Activated T-helper 17 cell treated with anti-CD3 and anti-CD28 coated beads, Interleukin-2, amount 50 U/mL, for 72 hours (primary cell): ENCODE measurements at places on chromosomes 16 and 17. TPM values are rescaled to one million over a fixed set of nuclear protein-coding genes. Genes with fewer than 3 reads are reported as not detected.

DNA sequence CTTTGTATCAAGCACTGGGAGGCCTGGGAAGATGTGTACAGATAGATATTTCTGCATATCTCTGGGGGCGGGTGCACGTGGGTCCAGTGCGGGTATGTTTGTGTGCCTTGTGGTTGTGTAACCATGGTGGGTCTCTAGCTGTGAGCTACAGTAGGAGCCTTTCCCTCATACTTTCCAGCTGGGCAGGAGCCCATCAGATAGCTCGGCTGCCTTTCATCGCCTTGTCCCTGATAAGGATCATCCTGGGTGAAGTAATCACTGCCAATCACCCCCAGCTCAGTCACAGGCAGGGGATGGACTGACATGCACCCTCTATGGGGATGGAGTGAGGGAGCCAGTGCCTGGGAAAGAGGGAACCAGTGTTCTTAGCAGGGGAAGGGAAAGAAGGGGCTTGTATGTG lies 3.2 kb upstream of the SCRN2 start:
- no peak for ATAC-seq

GRCh38 chr17:80649672-80650330 lies 105.2 kb downstream of the RPTOR start:
- ATAC-seq = peak; percentile 85

CDRT15 gene
- total RNA-seq = not detected

DNA sequence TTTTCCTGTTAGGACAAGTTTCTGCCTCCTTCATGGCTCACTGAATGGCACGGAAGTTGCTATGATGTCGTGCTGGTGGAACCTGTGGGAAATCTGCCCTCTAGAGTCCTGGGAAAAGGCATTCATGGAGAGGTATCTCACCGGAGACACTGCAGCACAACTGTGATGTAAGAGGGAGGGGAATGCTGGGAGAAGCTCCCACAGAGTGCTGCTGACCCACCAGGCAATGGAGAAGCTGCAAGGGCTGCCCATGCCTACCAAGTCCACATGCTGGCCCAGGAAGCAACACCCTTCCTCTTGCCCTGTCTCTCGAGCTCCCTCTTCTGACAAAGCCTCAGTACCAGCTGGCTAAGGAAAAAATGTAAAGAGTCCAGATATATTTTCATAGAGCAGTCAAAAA lies 45.2 kb upstream of the SLC5A11 start:
- ATAC-seq = no peak

GRCh38 chr17:56087199-56087598 lies 66.1 kb upstream of the ANKFN1 start:
- no peak for ATAC-seq

- no peak for ATAC-seq
Observed at GRCh38 chr17:48809182-48809581, 7.8 kb downstream of the TTLL6 start.

GRCh38 chr16:77499373-77500285 lies 64.8 kb upstream of the ADAMTS18 start:
- no peak for ATAC-seq

DNA sequence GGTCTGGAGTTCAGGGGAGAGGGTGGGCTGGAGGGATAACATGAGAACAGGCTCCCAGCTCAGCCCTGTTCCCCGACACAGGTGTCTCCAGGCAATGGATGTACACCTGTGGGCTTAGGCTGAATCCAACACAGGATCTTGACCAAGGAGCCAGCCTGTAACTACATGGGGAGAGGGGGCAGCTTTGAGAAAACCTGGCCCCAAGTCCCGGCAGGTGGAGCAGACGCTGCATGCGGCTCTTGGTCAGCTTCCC lies 73.3 kb upstream of the TOB1 start:
- no peak for ATAC-seq
